ENCODE measurements at places on chromosomes 2 and 18. TPM values are rescaled to one million over a fixed set of nuclear protein-coding genes. Genes with fewer than 3 reads are reported as not detected.

Gene KIF5C
- polyA plus RNA-seq, result 0.59 TPM

Gene AQP4
- polyA plus RNA-seq, result 26.2 TPM

Gene ALPI
- polyA plus RNA-seq, result not detected

DNA sequence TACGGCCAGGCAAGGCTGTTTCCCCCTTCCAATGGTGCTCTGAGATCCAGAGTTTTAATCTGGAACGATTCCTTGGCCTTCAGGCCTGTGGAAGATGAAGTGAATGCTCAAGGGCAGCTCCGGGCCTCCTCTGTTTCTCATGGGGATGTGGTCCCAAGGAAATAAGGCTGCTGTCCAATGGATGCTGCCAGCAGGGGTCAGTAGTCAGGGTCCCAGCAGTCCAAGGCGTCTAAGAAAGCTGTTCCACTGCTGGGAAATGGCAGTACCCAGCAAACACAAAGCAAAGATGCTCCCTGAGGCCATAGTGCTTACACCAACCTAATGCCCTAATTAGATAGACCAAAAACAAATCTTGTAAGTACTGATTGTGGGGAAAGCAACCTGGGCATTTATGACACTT lies 12.5 kb downstream of the NMS start:
- no peaks in the 10 kb centered on the region for H3K4me1 ChIP-seq
- DNase-seq, result no peak
- no peak overlapping the region for H3K4me3 ChIP-seq

DNA sequence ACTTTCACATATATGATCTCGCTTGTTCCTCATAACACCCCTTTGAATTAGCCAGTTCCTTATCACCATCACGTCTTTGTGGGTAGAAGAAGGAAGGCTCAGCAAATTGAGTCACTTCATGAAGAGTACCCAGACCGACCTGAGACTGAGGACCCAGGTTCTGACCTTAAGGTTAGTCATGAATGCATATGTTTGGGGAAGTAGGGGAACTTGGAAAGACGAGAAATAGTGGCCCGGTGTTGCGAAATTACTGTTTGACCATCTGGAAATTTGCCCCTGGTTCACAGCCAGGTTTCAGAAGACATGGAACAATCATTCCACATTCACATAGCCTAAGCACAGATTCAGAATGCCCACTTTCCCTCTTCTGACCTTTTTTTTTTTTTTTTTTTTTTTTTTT lies 59.8 kb downstream of the MEIS1 start:
- H3K4me1 ChIP-seq, result no peaks in the 10 kb centered on the region
- no peak overlapping the region for H3K27ac ChIP-seq
- peak; percentile 62 for DNase-seq
- no peaks in the 10 kb centered on the region for H3K36me3 ChIP-seq
- H3K27me3 ChIP-seq, result no peaks in the 10 kb centered on the region
- H3K4me3 ChIP-seq, result no peak overlapping the region

- H3K4me1 ChIP-seq, result no peaks in the 10 kb centered on the region
- no peaks in the 10 kb centered on the region for H3K27me3 ChIP-seq
- no peak overlapping the region for H3K4me3 ChIP-seq
- H3K27ac ChIP-seq, result no peak overlapping the region
- no peaks in the 10 kb centered on the region for H3K36me3 ChIP-seq
Measured at GRCh38 chr18:32759611-32760167, 13.1 kb downstream of the KLHL14 start.

GRCh38 chr2:207801259-207801658 lies 31.6 kb upstream of the FZD5 start:
- no peak overlapping the region for H3K4me3 ChIP-seq
- no peaks in the 10 kb centered on the region for H3K36me3 ChIP-seq
- no peak overlapping the region for H3K27ac ChIP-seq
- H3K27me3 ChIP-seq, result no peaks in the 10 kb centered on the region
- DNase-seq, result no peak
- H3K4me1 ChIP-seq, result no peaks in the 10 kb centered on the region

- no peaks in the 10 kb centered on the region for H3K27me3 ChIP-seq
- DNase-seq, result no peak
- H3K4me3 ChIP-seq, result peak overlapping the region; percentile 49
- H3K27ac ChIP-seq, result no peak overlapping the region
Measured at GRCh38 chr2:219107758-219108157, 47.0 kb upstream of the IHH start.

DNA sequence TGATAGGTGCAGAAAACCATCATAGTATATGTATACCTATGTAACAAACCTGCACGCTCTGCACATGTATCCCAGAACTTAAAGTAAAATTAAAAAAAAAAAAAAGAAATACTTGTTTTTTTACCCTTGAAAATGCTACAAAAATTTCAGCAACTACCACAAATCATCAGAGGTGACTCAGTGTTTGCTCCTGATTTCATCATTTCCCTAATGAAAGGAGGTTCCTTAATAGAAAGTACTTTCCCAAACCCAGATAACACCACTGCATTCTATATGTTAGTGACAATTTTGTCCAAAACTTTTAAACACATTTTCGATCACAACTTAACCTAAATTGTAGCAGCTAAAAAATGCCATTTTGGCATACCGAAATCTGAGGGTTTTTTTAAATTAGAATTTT lies 163.3 kb downstream of the SLC39A10 start:
- no peaks in the 10 kb centered on the region for H3K4me1 ChIP-seq
- H3K4me3 ChIP-seq, result no peak overlapping the region
- no peaks in the 10 kb centered on the region for H3K27me3 ChIP-seq
- no peak for DNase-seq
- H3K27ac ChIP-seq, result no peak overlapping the region
